ENCODE measurements at places on chromosomes 1 and 21.

DNA sequence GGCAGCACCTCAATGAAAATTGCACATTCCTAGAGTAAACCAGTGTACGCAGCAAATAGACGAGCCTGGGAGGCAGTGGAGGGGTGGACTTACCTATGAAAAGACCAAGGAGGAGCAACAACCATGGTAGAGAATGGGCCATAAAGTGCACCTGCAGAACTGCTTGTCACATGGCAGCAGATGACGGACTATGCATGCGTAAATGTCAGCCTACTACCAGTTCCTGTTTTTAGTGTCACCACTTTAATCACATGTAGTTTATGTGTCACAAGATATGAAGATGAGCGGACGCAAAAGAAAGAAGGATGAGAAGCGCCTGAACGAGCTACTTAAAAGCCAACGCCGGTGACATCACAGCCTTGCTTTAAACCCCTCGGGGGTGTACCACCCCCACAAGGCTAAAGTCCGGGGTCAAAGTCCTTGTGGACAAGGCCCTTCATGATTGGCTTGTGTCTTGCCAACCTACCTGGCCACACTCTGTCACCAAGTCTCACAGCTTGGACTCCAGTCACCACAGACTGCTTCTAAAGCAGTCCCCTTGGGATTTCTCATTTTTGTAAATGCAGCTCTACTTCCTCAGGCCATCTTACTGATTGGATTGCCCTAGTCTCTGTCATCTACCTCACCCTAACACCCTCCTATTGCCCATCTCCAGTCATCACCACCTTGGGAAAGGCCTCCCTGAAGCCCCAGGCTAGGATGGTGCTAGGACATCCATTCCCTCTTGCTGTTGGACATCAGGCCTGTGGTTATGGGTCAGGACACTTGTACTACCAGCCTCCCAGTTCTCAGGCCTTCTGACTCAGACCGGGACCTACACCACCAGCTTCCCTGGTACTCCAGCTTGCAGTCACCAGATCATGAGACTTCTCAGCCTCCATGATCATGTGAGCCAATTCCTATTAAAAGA is 6.0 kb upstream of the LY9 start:
- DNase-seq: no peak

DNA sequence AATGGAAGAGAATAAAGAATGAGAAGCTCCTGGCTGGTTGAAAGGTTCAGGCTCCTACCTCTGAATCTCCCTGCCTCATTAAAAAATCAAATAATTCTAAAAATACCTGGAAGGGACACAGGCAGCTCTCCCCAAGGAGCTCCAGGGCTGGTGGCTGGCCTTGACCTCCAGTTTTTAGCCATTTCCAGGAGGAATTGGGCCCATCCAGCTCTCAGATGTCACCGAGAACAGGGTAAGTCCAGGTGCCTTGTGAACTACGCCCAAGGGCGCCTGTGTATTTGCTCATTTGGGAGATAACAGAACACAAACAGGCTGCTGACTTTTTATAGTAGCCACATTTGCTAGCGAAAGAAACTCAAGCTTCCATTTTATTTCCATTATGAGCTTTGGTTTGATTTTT is 321.0 kb upstream of the C1orf174 start:
- DNase-seq: no peak

- DNase-seq: peak; percentile 66
Measured at GRCh38 chr1:175597205-175597604, 146.2 kb downstream of the TNR start.

DNA sequence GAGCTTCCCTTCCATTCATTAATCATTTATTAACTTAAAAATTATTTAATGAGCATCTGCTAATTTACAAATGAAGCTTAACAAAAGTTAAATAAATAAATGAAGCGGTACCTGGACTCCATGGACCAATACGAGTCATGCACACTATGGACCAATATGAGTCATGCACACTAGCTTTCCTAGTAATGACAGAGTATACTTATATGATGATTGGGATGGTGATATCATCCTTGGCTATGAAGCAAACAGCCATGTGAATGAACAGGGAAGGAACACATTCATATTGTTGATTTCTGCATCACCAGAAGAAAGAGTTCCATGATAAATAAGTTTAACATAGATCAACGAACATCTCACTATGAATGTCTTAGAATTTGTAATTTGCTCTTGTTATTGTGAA is 109.9 kb downstream of the SPAG17 start:
- DNase-seq: no peak

- DNase-seq: no peak
Measured at GRCh38 chr1:189693140-189693539, 784.5 kb downstream of the BRINP3 start.

- no peak for DNase-seq
Measured at GRCh38 chr1:152543820-152544219, 22.8 kb downstream of the LCE3E start.

DNA sequence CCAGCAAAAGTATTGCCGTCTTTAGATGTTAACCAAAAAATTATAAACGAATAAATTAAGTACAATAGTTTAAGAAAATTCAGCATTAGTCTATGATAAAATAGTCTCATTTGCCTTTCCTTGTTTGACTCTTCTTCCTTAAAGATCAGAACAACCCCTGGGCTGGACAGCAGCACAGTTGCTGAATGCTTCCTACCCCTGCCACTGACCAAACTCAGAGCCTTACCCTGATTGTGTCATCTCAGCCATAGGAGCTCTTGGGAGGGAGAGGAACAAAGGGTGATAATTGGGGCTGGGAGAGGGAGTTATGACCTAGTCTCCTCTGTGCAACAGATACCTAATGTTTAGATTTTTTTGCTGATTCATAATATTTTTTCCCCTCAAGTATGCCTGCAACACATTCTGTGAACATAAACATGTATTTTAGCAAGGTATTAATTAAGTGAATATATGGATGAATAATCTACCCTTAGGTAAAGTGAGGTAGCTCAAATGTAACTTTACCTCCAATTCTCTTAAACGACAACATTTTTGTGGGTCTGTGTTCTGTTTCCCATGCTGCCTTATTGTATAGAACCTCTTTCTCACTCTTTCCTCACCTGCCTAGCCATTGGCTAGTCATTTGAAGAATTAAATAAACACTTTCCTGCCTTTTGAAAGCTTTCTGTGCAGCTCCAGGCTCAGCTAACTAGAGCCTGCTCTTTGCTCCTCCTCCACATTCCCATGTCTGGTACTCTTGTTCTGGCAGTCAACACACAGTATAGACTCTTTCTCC is 46.1 kb downstream of the FGGY start:
- DNase-seq: no peak

GRCh38 chr21:31872452-31873274 is at the start of gene HUNK:
Gene HUNK, plus strand, starts transcription at chr21:31873020. Its CDS starts 655 bp downstream, at chr21:31873675.
- no peak for DNase-seq

DNA sequence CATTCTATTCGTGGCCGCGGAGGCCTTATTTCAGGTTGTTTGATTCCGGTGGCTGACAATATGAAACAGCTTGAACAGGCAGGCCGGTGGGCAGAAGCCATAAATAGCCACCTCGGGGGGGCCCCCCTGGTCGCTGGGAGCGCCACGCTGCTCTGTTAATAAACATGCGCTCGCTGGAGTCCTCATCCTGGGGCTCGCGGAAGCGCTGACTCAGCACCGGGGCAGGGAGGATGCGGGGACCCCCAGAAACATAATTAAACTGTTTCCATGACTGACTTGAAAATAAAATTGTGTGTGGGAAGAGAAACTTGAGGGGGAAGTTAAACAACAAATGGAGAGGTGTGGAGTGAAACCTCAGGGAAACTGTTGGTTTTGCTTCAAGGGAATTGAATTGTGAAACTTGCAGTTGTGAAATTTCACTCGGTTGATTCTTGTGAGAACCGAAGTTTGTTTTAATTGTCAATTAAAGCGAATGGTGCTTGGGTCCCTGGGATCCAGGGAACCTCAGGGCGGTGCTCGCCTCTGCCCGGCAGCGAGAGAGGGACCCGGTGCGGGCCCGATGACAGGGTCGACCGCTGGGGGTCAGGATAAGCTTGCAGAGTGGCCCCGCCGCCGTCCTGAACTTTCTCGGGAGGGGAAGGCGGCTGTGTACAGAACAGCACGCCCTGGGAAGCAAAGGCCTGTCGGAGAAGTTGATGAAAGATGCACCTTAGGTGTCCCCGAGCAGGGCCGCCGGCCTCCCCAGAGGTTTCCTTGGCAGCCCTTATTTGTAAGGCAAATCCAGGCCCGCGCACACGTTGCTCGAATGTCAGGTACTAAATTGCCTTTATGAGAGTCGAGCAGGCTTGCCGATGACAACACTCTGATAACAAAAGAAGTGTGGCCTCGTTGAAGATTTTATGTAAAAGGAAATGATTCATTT is 176.9 kb upstream of the LMO4 start:
- DNase-seq: no peak

DNA sequence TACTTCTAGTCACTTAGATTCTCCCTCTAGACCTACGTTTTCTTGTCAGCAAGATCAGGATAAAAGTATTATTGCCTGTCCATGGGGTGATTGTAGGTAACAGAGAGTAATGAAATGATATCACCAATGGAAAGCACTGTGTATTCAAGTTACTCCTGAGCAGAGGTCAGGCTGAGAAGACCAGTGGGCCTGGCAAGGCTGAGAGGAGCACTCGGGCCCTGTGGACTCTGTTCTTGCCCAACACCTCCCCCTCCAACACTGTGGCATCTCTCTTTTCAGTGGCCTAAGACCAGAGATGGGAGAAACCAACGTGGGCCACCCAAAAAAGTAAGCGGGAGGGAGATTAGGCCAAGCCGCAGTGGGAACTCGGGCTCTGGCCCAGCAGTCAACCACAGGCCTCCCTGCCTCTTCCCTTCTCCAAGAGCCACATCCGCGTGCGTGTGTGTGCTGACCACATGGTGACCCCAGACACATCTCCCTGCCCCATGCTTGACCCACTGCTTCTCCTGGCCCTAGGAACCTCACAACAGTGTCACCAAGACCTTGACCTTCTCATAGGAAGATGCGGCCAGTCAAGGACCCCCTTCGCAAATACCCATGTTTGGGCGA is 12.3 kb downstream of the RORC start:
- DNase-seq: no peak

- DNase-seq: no peak
Measured at GRCh38 chr1:156751451-156751756, at the start of gene HDGF. Gene HDGF, minus strand, starts transcription at chr1:156751675. Its CDS starts 246 bp downstream, at chr1:156751429.

DNA sequence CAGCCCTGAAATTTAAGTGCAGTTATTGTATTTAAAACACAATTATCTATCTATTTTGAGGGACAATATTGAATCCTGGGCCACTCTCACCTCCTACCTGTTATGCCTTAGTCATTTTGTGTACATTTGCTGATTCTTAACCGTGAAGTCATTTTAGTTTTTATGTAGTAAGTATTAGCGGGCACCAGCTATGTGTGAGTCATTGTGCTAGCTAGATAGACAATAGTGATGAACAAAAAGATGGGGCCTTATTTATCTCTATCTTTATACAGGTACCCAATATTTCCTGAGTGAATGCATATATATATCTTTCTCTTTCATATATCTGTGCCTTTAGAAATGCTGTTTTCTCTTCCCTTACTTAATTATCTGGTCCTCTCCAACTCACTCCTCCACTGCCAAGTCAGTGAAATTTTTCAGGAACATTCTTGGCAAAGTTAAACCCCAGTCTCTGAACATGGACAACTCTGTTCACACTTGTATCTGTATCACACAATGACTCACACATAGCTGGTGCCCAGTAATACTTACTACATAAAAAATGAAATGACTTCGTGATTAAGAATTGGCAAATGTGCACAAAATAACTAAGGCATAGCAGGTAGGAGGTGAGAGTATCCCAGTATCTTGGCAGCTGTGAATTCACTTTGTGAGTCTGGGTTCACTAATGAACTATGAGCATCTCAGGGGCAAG is 166.0 kb upstream of the C8B start:
- DNase-seq: no peak

DNA sequence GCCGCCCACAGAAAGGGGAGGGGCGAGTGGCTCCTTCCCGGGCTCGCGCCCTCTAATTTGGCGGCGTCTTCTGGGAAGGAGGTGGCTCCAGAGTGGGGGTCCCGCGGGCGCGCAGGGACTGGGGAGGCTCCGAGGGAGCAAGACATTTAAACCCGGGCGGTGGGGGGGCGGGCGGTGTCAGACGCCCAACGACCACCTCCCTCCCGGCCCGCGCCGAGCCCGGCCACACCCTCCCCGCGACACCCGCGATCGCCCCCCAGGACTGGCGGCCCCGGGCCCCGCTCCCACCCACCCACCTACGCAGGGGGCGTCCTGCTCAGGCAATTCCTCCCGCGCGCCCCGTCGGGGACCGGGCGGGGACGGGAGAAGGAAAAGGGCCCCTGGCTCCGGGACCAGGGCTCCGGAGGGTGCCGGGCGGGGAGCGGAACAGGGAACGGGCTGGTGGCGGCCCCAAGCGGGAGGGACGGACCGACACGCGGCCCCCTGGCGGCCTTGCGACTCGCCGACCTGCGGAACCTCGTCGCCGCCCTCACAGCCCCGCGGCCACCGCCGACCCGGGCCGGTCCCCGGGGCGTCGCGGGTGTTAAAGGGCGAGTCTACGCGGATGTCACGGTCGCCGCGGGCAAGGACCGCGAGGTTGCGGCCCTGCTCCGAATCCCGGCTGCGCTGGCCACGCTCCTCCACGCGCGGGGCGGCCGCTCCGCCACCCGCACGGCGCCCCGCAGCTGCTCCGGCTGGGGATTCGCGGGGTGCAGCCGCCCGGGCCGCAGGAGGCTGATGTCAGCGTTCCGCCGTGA is 94.0 kb upstream of the FMN2 start:
- DNase-seq: no peak

DNA sequence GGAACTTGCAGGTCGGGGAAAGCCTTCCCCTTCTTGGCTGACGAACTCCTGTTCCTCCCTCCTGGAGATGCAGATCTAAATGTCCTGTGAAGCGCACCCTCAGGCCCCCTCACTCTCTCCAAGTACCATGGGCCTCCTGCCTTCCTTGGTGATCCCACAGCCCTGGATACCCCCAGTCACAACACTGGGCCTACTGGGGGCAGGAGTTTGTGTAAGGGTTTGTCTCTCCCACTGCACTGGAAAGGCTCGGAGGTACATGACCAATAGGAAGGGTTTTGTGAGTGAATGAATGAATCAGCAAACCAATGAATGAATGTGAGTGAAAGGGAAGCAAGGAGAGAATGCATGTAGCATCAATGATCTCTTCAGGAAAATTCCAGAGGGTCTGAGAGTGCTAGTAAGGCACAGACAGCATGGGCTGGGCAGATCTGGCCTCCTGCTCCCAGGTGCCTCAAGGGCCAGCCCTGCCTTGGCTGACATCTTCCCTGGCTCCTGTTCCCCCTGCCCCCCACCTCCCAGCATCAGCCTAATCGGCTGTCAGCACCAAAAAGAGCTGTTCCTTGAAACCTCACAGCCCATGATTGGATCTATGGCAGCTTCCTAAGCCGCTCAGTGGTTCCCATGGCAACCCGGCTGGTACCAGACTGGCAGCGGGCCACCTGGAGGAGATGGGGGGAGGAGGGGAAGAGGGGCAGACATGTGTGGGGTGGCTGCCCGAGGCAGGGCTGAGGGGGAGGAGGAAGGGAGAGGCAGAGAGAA is 95.8 kb downstream of the VWA5B1 start:
- DNase-seq: peak; percentile 22

GRCh38 chr1:43349594-43350306 is 9.0 kb upstream of the CDC20 start:
- DNase-seq: no peak

GRCh38 chr1:7541629-7542028 is 229.5 kb upstream of the VAMP3 start:
- DNase-seq: no peak

- no peak for DNase-seq
Measured at GRCh38 chr1:220824031-220824989, 37.6 kb downstream of the MTARC1 start.

GRCh38 chr1:87386217-87386790 is 57.6 kb downstream of the LMO4 start:
- no peak for DNase-seq

GRCh38 chr1:207028884-207029650 is 3.5 kb downstream of the C1orf116 start:
- no peak for DNase-seq

- no peak for DNase-seq
Measured at GRCh38 chr1:228334226-228334935, 72.3 kb downstream of the TRIM11 start.

Data from pons (tissue), 1 donor.